GM18507 (cell line): ENCODE measurements at places on chromosomes 3 and 15.

GRCh38 chr3:169865176-169865767 is 4.5 kb downstream of the LRRC31 start:
- no peak for DNase-seq

DNA sequence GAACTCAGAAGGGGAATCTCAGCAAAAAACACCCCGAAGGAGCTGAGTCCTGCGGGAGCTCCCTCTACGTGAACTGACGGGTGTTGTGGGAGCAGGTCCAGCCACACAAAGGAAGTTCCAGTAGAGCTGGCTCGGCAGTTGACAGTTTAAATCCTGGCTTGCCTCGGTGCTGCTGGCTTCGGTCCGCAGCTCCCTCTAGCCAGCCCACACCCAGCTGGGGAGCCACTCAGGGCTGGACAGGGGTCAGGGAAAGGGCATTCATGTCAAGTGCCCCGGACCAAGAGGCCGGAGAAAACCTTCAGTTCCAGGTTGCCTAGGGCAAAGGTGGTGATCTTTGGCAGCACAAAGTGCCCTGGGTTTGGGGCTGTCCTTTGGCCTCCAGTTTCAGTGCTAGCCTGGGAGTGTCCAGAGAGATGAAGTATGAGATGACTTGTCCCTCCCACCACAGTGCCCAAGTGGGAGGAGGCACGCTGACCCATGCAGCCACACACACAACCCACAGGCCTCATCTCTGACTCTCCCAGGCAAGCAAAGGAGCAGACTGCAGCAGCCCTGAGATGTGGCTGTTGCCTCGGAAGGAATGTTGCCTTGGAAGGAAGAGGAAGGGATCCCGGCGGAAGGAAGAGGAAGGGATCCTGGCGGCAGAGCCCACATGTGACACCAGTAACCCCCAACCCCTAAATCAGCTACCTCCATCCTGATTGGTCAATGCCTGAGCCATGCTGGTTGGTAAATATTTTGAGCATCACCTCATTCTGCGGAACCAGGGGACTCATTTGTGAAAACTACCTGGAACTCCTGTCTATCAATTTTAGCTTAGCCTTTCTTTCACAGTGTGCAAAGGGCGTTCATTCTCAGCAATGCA is 13.9 kb upstream of the ANPEP start:
- DNase-seq = no peak

GRCh38 chr3:80244390-80244789 is 476.6 kb upstream of the ROBO1 start:
- no peak for DNase-seq

GRCh38 chr3:133965906-133966305 is 63.8 kb downstream of the SLCO2A1 start:
- DNase-seq = no peak

DNA sequence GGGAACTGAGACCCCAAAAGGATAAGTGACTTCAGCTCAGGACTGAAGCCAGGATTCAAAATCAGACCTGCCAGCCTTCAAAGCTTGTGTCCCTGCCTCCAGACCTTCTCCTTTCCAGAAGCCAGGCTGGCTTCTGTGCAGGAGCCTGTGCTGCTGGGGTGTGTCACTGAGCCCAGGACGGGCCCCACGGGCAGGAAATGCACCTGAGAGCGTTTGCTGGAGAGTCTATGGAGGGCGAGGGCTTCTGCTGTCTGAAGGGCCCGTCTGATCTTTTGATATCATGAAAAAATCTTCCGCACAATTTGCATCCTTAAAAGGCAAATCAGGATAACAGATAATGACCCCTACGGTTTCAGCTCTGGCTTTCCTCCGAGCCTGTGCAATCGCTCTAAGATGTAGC is 125.4 kb downstream of the FAM43A start:
- DNase-seq = no peak

DNA sequence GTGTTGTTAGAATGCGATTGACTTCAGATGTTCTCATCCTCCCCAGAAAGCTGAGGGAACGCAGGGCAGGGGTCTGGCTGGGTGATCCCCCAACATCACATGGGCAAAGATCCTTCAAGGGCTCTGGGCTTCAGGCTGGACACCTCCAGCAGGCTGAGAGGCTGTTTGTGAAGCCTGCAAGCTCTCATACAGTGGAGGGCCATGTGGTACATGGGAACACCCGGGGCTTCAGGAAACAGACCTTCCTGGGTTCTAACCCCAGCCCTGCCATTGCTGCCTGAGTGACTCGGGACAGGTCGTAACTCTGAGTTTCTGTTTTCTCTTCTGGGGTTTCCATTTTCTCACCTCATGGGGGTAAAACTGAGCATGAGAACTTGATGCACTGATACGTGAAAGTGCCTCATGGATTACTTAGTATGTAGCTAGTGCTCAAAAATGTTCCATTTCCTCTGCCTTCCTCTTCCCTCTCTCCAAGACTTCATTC is 81.2 kb downstream of the TLE3 start:
- no peak for DNase-seq

GRCh38 chr3:112689385-112689784 is 48.4 kb upstream of the CCDC80 start:
- no peak for DNase-seq

DNA sequence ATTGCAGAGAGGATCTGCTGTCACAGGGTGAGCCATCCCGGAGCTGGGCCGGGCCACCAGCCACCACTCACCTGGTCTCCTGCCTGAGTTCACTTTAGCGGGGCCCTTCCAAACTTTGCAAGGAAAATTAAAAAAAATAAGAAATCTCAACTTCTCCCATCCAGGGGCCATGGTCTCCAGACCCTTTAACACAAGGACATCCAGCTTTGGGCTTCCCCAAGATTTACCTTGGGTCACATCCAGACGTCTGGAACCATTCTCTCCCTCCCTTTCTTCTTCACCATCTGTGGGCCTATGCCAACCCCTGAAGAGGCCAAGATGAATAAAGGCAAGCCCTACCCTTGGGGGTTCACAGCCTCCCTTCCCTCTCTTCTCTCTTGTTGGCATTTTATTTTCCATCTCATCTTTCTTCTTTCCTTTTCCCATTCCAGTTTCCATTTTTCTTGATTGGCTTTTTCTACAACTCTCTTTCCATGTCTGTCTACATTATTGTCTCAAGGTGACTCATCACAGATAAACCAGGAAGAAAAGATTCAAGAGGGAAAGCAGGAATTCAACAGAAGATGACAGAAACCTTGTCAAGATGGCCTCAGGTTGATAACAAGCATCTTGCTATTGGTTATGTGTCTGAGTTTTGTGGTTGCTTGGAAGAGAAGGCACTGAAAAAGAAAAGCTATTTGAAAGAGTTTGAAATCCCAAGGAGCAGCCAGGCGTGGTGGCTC is 49.5 kb downstream of the ITGA11 start:
- no peak for DNase-seq

DNA sequence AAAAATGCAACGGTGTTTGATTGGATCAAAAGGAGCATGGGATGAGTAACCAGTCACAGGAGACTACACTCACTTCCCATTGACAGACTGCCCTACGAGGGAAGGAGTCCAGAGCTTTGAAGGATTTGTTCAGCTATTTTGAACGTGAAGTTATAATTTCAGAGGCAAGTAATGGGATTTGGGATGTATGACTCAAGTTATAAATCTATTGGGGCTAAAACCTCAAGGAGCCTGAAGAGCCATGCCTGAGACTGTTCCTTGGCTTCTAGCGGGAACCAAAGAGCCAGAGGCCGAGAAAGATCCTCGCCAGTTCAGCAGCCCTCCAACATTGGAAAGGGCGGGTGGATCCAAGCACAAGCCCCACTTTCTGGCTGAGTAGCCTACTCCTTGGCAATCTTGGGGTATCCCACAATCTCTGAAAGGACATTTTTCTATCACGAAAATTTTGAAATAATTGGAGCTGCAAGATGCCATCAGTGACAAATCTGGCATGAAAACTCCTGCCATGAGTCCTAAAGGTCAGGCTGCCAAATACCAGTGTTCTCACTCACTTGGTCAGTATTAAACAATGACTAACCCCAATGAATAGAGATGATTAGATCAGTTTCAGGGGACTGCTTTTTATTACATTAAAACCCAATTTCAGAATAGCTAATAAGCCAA is 48.6 kb upstream of the SLCO2A1 start:
- no peak for DNase-seq
